ENCODE measurements at places on chromosomes 3 and 15. TPM values are rescaled to one million over a fixed set of nuclear protein-coding genes. Genes with fewer than 3 reads are reported as not detected.

The RPL15 gene
- total RNA-seq, result 2,586 TPM

The CHRNA7 gene
- 1.4 TPM for total RNA-seq

The ZCWPW2 gene
- total RNA-seq, result not detected

The MUSTN1 gene
- not detected for total RNA-seq

The ALS2CL gene
- 3.3 TPM for total RNA-seq

The CCR3 gene
- not detected for total RNA-seq

The PLA2G4E gene
- not detected for total RNA-seq

The ZNF592 gene
- total RNA-seq, result 10.1 TPM

The RNF7 gene
- 71.4 TPM for total RNA-seq

The SYNPR gene
- not detected for total RNA-seq

The CX3CR1 gene
- under 0.01 TPM for total RNA-seq

The MORC1 gene
- not detected for total RNA-seq

The PRTG gene
- 11.2 TPM for total RNA-seq

The C3orf49 gene
- not detected for total RNA-seq

The CADM2 gene
- total RNA-seq, result not detected

Measured in mesangial cell (primary cell).